ENCODE measurements at places on chromosomes 1 and 21.

DNA sequence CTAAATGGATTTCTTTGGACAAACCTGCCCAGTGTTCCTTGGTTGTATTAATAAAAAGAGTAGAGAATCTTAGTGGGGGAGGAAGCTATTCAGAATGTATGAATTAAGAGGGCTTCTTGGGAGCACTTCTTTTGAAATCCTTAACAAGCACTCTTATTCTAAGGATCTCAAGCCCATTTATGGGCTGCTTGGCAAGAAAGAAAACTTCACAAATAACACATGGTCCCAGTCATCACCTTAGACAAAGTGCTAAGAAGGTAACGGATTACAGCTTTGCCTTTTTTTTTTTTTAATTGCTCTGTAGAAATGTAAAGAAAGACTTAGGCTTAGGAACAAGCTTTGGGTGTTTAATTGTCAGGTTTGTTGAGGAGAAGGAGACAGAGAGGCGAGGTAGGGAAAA, 76.6 kb upstream of the IPO9 start:
- DNase-seq = no peak

DNA sequence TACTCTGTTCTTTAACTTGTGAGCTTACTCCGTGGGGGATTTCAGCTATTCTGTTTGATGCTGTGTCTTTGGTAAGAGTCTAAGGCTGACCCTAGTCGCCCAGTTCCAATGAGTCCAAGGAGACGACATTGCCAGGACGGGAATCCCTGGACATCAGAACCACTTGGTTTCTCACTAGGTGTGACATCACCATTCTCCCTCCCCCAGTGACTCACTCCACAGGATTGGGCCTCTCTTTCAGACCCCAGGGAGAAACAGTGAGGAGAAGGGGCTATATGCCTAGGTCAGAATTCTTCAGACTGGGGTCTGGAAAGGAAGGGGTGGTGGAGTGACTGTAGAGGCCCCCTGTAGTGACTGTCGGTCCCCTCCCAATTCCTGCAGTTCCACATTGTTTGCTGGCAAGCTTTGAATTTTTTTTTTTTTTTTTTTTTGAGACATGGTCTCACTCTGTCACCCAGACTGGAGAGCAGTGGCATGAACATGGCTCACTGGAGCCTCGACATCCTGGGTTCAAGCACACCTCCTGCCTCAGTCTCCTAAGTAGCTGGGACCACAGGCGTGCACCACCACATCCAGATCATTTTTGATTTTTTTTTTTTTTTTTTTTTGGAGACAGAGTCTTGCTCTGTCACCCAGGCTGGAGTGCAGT, 21.3 kb downstream of the ALPL start:
- DNase-seq = no peak

GRCh38 chr1:62613890-62614289, 16.6 kb downstream of the ANGPTL3 start:
- DNase-seq = no peak

- no peak for DNase-seq
Observed at GRCh38 chr1:24992124-24992760, 62.2 kb upstream of the RUNX3 start.

DNA sequence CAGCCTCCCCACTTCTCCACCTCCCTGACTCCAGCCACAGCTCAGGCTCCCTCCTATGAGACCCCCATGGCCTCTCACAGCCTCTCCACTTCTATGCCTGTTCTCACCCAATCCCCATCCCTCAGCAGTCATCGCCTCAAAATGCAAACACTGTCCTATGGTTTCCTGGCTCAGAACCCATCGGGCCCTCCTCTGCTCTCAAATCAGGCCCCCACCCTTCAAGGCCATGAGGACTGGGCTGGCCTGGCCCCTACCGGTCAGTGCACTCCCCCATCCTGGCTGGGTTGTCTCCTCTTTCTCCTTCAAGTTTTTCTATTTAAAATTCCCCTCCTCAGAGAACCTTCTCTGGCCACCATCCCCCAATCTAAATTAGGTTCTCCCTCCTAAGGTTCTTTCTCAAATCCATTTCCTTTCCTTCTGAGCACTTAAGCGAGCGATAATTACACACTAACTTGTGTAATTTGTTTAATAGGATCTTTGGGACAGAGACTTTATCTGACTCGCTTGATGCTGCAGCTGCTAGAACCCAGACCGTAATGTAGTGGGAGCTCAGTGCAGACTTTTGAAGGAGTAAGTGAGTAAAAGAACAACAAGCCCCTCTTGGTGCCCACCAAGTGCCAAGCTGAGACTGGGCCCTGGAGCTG, 347.2 kb downstream of the MATN1 start:
- no peak for DNase-seq

DNA sequence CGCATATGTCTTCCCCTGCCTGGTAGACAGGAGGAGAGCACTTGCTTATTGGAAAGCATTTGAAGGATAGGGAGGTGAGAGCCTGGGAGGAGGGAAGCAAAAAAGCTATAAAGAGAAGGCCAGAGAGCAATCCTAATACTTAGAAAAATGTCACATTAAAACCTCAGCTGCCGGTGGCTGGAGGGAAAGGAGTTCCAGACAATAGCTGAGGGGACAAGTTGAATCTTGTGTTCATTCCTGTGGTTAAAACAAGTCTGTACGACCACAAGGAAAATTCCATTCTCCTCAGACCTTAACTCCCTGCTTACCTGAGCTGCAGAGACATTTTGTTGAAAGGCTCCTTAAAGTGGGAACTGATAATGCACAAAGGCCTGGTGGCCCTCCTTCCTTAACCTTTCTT, 218.8 kb upstream of the CAMK1G start:
- no peak for DNase-seq

GRCh38 chr1:160629286-160630210, 17.3 kb downstream of the SLAMF1 start:
- peak; percentile 86 for DNase-seq

- no peak for DNase-seq
Observed at GRCh38 chr1:117231748-117232373, 21.1 kb upstream of the VTCN1 start.

DNA sequence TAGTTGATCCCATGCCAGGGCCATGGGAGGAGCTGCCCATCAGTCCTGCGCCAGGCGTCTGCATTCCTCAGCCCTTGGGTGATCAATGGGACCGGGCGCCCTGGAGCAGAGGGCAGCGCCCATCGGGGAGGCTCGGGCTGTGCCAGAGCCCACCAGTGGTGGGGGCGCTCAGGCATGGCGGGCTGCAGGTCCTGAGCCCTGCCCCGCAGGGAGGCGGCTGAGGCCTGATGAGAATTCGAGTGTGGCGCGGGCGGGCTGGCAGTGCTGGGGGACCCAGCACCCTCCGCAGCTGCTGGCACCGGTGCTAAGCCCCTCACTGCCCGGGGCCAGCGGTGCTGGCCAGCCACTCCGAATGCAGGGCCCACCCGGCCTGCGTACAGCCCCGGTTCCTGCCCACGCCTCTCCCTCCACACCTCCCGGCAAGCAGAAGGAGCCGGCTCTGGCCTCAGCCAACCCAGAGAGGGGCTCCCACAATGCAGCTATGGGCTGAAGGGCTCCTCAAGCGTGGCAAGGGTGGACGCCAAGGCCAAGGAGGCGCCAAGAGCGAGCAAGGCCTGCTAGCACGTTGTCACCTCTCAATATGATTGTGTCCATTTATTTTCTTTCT, 238.1 kb upstream of the OLFM3 start:
- DNase-seq = no peak

DNA sequence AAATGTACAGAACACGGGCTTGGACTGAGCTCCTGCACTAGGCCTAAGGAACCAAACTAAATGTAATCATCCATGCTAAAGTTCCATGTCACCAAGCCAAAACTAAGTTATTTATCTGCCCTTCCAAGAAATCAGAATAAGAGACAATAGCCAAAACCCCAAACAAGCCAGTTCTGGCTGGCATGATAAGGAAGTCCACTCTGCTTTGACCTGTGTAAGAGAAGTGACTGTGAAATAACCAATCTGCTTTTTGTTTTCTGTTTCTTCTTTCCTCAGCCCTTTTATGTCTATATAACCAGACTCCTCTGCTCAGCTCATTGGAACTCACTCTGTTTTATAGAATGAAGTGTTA, 15.1 kb downstream of the PLPPR5 start:
- no peak for DNase-seq

DNA sequence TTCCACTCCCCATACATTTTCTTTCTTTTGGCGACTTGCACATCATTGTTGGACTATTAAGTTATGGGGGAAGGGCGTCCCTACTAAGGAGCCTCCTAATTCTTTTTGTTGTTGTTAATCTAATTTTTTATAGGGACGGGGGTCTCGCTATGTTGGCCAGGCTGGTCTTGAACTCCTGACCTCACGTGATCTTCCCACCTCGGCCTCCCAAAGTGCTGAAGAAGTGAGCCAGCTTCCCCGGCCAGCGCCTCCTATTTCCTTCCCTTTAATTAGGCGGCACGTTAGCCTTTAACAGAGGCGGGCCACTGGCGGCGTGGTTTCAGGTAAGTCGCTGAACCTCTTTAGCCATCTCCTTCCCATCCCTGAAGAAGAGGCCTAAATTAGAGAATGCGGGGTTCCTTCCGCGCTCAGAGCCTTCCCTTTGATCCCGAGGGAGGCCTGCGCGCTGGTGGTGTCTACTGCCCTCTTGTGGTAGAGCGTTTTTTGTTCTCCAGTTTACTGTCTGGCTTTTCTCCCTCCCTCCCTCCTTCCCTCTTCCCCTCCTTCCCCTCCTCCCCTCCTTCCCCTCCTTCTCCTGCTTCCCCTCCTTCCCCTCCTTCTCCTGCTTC, 38.1 kb downstream of the TNFRSF9 start:
- DNase-seq = peak; percentile 54

- no peak for DNase-seq
Observed at GRCh38 chr21:26784974-26785373, 60.2 kb downstream of the ADAMTS1 start.
